ENCODE measurements at places on chromosomes 6 and 20.

- DNase-seq = no peak
These were observed 37.6 kb upstream of the ANGPT4 start for GRCh38 chr20:953742-954141.

DNA sequence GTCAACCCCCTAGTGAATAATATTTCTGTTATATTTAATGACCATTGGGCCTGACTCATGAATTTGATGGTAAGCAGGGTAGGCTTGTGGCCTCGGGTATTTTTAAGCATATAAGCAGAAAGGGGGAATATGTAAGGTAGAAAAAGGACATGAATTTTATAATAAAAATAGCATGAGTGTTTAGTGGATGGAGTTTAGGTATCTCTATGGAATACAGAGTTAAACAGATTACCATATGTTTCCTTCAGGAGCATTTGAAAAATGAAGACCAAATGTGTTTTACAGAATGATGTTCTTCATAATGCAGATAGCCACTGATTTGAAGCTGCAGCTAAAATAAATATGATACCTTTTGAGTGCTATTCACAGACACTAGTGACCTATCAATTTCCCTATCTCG lies 191.7 kb upstream of the TSHZ2 start:
- no peak for DNase-seq

DNA sequence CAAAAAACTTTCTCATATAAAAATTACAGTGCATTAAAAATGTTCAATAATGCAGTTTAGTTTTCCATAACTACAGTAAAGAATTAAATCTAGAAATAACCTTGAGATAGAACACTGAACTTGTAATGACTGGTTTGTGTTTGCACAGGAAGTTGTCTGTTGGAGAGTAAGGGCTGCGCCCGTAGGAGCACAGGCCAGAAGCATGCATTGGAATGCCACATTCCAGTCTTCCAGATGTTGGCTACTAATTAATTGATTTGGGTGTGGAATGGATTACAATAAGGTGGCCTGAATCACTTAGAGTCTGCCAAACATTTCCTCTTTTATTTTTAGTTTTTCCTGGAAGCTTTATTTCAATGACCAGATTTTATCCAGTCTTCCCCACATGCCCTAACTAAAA lies 582.6 kb upstream of the MMS22L start:
- no peak for DNase-seq

- DNase-seq = peak; percentile 90
These were observed 87.6 kb downstream of the BTBD9 start for GRCh38 chr6:38552121-38552520.

DNA sequence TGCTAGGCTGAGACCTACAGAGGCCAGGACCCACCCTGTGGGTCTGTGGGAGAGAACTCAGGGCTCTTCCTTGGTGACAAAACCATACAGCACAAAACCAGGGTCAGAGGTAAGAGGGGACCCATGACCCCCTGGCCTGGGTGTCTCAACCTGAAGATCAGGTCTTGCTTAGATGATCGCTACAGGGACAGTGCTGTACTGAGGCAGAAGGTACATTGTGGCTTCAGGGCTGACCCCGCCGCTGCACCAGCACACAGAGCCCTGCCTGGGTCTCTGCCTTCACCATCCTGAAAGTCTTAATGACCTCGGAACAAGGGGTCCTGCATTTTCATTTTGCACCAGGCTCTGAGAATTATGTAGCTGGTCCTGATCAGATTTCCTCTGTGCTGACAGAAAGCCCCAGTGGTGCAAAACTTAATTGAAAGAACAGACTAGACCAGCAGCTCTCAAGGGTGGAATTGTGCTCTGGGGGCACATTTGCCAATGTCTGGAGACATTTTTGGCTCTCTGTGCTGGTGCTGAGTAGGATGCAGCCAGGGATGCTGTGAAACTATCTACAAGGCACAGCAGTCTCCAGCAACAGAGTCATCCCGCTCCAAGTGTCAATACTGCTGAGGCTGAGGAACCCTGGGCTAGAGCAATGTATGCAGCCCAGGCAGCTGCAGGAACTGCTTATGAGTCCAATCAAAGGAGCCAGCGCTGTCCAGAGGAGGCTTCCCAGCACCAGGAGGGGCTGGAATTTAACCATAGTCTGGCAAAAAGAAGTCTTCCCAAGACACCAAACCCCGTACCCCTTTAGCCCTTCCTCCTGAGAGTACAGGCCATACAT lies 254.9 kb downstream of the ERMARD start:
- DNase-seq = no peak

DNA sequence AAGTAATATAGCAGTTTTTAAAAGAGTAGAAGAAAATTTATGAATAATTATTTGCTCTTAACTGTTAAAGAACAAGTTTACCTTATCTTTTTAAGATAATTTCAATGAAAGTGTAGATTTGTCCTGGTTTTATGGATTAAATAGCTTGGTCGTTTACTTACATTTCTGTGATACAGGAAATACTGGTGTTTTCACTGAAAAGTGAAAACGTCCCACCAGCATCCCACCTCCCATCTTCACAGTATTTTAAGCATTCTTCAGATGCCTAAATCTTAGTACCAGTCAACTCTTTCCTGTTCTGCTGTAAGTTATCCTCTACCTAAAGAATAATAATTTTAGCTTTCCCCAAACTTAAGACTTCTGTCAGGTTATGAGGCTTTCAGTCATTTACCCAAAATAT lies 5.8 kb downstream of the TAB2 start:
- DNase-seq = no peak

DNA sequence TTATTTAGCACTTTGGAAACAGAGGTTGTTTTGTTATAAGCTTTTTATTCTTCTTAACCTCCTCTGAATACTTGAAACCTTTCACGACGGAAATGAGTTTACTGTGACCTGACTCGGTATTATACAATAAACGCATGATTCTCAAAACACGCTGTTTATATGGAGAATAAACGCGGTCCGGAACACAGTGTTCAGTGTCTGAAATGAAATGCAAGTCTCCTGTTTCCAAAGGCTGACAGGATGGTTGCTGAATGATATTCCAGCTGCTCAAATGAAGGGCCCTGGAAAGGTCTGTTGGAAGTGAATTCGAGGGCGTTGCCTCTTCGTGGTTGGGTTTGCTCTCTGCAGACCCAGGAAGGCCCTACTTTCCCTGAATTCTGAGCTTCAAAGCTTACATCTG lies 83.4 kb downstream of the RSPH3 start:
- no peak for DNase-seq
